Vagina (tissue), 2 donors: ENCODE measurements at places on chromosomes 4 and X.

DNA sequence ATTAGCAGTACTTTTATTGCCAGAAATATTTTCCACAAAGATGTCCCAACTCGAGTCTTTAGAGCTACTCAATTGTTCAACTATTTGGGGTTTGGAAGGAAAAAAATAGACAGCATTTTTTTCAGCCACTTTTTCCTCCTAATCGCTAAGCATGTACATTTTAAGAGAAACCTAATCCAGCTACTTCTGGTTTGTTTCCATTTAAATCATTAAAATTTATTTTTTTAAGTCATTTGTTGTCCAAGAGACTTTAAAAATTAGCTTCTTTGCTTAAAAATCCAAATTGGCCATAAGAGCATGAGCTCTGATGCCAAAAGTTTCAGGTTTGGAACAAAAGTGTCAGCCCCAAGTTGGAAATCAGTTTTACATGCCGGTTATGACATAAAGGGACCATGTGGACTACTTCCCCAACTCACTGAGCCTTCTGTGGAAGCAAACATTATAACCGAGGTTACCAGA is 186.3 kb upstream of the INTU start:
- DNase-seq: no peak

- DNase-seq: no peak
Observed at GRCh38 chr4:35538807-35539206, 705.5 kb downstream of the ARAP2 start.

DNA sequence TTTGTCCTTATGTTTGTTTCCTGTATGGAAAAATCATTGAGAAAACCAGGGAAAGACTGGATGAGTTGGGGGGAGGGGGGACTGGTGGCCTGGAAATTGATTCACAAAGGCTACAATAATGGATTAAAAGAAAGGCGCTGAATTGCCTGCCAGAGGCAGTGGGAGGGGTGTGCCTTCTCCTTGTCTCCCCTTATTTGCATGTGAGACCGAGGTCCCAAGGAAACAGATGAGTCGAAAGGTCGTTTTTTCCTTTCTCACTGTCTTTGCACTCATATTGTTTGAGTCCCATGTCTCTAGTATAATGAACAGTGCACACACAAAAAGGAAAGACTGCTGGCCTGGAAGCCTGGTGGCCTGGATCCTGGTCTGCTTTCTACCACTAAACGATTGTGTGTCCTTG is 86.6 kb upstream of the ZDHHC15 start:
- no peak for DNase-seq

DNA sequence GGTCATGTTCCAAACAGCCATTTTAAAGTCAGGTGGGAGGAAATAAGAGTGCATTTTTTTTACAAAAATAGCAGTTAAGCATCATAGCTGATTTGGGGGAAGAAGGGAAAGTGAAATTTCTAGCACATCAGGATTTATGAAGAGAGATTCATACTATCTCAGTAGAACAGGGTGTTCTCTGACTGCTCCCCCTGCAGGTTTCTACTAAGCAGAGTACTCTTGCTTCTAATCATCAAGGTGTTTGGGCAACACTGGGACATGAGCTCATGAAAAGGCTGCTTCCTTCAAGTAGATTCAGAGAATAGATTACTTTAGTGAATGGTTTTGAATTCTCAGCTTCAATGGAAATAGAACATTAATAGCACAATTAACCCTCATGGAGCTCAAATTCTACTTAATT is 591.4 kb upstream of the PCDH10 start:
- no peak for DNase-seq

GRCh38 chr4:8517946-8518345 is 62.2 kb upstream of the GPR78 start:
- DNase-seq: no peak

DNA sequence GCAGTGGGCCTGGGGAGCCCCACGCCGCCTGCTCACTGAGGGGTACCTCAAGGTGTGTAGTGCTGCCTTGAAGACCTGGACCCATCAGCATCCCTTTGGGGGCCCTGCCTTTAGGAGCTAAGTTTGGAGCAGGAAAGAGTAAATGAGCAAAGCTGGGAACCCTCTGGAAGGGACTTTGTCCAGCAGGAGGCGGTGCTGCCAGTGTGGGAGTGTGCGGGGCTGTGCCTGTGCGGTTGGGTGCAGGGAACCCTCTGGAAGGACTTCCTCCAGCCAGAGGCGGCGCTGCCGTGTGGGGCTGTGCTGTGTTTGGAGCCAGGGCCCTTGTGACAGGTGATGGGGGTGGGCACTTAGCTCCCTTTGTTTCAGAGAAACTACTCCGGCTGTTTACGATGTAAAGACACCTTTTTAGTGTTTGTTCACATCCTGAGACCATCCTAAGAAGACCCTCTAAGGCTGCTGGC is 25.8 kb downstream of the RGS12 start:
- no peak for DNase-seq

- no peak for DNase-seq
Observed at GRCh38 chr4:61864286-61864685, 664.2 kb downstream of the ADGRL3 start.

GRCh38 chrX:69065451-69065850 is 99.8 kb downstream of the PJA1 start:
- no peak for DNase-seq

DNA sequence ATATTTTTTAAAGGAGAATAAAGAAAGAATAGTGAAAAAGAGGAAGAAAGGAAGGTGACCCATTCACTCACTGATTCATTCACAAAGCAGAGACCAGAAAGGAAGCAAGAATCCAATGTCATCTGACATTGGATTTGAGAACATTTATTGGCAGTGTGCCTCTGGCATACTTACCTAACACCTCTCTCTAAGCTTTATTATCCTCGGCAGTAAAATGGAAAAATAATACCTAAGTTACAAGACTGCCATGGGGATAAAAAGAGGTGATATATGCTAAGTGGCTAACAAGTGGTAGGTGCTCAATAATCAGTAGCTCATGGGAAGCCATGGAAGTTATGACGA is 41.6 kb upstream of the PPARGC1A start:
- DNase-seq: no peak

GRCh38 chrX:129026202-129026601 is 497.1 kb downstream of the SMARCA1 start:
- no peak for DNase-seq

- DNase-seq: no peak
Observed at GRCh38 chr4:109990261-109991257, 77.9 kb downstream of the EGF start.

DNA sequence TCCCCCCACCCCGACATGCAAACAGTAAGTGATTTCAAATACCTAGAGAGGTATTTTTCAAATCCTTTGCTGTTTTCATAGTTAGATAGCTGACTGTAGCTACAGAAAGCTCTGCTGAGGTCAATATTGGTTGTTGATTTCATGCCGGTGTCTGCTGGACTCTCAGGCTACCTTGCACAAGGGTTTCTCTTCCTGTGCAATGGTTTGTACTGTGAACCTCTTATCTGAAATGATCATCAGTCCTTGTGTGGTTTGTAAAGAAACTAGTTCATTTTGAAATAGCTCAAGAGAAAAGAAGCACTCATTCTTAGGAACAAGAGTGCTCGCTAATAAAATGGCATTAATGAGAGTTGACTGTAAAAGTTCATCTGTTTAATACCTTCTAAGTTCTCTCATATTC is 2.1 kb downstream of the MTM1 start:
- no peak for DNase-seq

GRCh38 chr4:99161373-99162099 is 17.4 kb upstream of the ADH4 start:
- no peak for DNase-seq

DNA sequence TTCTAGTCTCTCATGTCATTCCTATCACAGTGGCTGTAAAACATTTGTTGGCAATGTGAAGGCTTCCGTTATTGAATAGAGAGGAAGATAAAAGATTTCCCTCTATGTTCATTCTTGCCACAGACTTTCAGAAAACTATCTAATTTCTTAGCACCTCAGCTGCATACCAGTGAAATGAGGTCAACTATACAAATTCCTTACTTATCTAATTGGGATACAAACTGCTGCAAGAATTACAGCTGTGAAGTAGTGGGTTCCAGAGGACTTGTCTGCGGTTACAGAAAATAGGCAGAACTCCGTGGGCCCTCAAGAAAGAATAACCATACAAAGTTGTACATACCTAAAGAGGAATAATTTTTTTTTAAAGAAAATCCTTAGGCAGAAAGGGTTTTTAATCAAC is 175.8 kb downstream of the PPP1R2C start:
- DNase-seq: no peak

DNA sequence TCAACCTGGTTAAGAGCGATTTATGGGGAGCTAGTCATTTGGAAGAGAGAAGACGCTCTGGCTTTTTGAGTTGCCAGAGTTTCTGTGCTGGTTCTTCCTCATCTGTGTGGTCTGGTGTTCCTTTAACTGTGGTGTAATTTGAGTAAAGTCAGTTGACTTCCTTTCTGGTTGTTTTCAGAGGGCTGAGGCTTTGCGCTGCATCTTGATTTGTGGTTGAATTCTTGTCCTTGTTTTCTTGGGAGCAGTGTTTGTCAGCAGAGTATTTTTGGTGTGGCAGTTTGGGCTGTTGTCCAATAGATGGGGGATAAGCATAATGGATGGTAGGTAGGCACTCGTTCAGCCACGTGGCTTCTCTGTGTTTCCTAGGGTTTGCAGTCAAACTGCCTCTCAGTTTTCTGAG is 2143.2 kb upstream of the TENM3 start:
- DNase-seq: no peak

GRCh38 chr4:52633846-52634245 is 25.3 kb downstream of the USP46 start:
- DNase-seq: no peak

- peak; percentile 74 for DNase-seq
Observed at GRCh38 chrX:74523870-74524735, 90.3 kb downstream of the RLIM start.

GRCh38 chr4:130080872-130081451 is 985.0 kb downstream of the C4orf33 start:
- no peak for DNase-seq

DNA sequence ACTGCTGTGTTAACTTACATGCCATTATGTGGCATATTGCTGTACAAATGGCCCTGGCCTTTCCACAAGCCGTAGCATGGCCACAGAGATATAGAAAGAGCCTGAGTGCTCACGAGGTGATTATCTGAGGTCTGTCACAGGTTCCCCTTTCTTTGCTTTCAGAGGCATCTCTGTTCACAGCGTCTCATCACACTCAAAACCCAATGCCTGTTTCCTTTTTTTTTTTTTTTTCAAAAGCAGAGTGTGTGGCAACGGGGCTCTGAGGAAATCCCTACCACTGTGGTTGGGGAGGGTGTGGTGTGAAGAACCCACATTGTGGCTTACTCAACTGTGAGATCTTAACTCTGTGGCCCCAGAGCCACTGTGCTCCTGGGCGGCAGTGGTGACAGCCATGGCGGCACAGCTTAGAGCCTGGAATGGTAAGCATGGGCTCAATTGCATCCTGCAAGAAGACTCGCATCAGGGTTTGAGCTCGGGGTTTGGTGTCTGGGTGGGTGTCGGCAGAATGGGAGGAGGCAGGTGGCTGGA is 30.8 kb downstream of the RTL5 start:
- DNase-seq: no peak

- DNase-seq: no peak
Observed at GRCh38 chrX:110268395-110268794, 49.5 kb downstream of the AMMECR1 start.

GRCh38 chrX:78514852-78515251 is 144.3 kb downstream of the RTL3 start:
- DNase-seq: no peak

DNA sequence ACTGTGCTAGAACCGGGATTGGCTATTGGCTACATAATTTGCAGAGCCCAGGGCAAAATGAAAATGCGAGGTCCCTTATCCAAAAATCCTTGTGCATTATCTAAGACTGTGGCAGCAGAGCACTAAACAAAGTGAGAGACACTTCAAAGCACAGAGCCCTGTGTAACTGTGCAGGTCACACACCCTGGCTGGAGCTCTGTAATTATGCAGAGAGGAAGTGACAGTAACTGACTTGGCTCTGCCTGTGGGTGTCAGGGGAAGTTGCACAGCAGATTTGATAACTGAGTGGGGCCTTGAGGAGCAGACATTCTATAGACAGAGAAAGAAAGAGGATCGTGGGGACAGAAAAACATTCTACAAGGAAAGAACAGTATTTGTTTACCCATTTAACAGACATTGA is 173.5 kb upstream of the FMR1 start:
- no peak for DNase-seq

- no peak for DNase-seq
Observed at GRCh38 chrX:88886908-88887307, 139.9 kb downstream of the CPXCR1 start.

- DNase-seq: no peak
Observed at GRCh38 chrX:8847360-8847759, 46.2 kb upstream of the FAM9A start.

GRCh38 chr4:34814266-34814665 is 1430.0 kb downstream of the ARAP2 start:
- no peak for DNase-seq

DNA sequence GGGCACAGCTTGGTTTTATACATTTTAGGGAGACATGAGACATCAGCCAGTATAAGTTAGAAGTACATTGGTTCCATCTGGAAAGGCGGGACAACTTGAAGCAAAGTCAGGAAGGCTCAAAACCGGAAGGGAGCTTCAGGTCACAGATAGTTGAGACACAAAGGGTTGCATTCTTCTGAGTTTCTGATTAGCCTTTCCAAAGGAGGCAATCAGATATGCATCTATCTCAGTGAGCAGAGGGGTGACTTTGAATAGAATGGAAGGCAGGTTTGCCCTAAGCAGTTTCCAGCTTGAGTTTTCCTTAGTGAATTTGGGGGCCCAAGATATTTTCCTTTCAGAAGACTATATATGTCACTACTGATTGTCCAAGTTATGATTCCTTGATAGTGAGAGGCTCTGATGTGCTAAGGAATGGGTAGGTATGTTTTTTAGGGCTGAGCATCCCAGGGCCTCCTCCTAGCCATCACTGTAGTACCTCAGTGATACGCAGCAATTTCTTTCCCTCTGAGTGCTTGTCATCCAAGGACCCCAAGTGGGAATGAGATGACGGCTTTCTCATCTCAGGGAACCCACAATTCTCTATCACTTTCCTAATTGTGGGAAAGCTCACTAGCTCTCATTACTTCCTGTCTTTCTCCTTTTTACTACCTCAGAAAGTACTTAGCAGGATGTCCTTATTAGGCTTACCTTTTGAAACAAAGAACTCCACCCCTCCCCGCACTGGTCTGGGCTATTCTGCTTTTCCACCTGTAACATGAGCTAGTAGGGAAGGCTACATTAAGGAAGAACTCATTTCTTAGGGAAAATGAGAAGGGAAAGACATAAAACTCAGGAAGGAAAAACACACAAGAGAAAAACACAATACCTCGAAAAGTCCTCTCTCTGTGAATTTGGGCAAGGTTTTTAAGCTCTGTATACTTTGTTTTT is 632.7 kb downstream of the RAPGEF2 start:
- no peak for DNase-seq
